ENCODE measurements at places on chromosomes 16 and 17.

DNA sequence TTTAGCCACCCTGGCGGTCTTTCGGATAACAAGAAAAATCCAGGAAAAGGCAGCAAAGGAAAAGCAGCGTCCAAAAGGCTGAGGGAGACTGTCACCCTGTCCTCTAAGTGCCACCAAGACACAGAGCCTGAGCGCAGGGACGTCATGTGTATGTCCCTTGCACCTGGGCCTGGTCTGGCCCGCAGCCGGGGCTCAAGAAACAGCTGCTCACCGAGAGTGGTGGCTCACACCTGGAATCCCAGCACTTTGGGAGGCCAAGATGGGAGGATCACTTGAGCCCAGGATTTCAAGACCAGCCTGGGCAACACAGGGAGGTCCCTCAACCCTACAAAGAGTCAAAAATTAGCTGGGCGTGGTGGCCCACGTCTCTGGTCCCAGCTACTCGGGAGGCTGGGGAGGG is 9.2 kb upstream of the MEAK7 start:
- no peak for DNase-seq

DNA sequence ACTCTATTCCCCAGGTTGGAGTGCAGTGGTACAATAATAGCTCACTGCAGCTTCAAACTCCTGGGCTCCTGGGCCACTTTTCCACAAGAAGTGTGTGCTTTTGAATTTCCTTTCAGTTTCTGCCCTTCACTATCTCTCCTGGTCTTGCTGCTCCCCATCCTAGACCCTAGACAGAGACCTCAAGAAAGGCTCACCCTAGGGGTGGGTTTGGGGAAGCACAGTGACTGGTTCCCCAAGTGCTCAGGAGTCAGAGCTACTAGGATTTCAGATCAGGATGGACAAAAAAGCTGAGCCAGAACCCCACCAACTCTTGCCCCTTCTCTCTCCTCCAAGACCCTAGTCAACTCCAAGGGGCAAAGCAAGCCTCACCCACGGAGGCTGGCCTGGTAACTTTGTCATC is 1.6 kb upstream of the SEBOX start:
- DNase-seq = no peak

DNA sequence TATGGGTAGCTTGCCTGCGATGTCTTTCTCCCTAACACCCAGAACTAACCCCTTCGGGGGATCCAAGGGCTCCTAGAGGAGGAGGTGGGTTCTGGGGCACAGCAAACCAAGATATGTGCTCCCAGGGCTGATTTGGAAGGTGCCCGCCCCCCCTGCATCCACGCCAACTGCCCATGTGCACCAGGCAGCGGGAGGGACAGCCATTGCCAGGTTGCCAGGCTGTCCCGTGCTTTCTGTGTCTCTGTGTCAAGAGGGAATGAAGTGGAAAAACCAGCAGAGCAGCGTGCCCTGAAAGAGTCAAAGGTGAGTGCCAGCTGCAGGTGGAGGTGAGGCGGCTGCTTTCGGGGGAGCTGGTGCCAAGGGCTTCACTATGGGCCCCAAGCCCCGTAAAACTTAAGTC is 6.4 kb downstream of the TEKT5 start:
- no peak for DNase-seq

DNA sequence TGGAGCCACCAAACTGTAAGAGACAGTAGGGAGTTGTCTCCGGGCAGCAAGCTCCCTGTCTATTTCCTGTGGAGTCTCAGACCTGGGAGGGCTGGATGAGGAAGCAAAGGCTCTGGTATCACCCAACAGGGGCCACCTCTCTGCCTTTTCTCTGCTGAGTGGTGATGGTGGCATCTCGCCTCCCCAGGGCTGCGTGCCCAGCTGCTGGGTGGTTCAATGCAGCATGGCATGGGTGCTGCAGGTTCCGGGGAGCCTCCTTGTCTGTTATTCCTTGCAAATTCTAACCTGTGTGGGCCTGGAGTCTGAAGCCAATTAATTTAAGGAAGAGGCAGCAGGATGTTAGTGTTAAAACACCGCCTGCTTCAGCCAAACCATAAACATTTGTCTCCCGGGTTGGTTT is 78.2 kb downstream of the CCDC182 start:
- DNase-seq = no peak

- DNase-seq = peak; percentile 13
Observed at GRCh38 chr16:74275031-74275636, 21.5 kb upstream of the PSMD7 start.

- no peak for DNase-seq
Observed at GRCh38 chr16:48180868-48181480, 25.2 kb upstream of the ABCC12 start.

GRCh38 chr17:48328457-48328856 is 101.6 kb downstream of the SKAP1 start:
- no peak for DNase-seq

GRCh38 chr17:50188921-50189549 is 12.4 kb downstream of the COL1A1 start:
- DNase-seq = no peak

DNA sequence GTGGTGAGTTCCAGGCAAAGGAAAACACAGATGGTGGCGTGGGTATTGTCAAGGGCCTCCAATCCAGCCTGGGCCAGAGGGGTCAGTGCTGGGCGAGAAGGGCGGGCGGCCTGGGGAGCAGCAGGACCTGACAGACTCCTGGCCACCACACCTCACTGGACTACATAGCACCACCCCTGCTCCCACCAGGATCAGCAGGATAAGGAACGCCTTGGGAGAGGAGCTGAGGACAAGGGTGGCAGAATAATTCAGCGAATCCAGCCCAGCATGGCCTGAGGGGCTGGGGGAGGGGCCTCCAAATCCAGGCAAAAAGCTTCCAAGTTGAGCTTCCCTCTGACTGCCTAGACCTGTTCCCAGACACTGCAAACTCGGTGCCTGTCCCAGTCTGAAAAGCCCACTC is 6.5 kb downstream of the DLX4 start:
- DNase-seq = no peak

GRCh38 chr17:75844530-75845057 is 390 bp upstream of the UNC13D start:
- DNase-seq = peak; percentile 85

DNA sequence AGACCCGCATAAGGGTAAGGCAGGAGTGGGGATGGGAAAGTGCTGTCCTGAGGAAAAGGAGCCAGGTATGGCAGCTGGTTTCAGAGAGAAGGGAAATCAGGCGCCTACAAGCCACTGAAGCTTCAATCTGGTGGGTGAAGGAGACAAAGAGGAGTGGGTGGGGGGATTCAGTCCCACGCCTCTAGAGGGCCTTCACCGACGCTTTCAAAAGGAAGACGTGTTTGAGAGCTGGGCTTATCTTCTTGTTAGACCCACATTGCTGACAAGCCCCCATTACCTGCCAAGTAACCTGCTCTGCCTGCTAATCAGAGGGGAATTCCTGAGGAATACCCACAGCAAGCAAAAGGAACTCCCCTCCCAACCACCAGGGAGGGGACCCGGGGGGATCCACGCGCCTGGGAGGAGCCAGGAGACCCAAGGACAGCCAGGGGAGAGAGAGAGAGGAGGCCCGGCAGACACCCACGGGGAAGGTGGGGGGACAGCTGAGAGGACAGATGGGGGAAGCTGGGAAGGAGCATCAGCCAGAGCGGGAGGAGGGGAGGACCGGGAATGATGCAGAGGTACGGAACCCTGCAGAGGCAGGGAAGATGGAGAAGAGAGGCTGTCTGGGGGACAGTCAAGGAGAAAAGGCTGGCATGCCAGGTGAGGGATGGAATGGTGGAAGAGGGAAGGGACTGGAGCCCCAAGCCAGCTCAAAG is 1.0 kb downstream of the MTMR4 start:
- no peak for DNase-seq

DNA sequence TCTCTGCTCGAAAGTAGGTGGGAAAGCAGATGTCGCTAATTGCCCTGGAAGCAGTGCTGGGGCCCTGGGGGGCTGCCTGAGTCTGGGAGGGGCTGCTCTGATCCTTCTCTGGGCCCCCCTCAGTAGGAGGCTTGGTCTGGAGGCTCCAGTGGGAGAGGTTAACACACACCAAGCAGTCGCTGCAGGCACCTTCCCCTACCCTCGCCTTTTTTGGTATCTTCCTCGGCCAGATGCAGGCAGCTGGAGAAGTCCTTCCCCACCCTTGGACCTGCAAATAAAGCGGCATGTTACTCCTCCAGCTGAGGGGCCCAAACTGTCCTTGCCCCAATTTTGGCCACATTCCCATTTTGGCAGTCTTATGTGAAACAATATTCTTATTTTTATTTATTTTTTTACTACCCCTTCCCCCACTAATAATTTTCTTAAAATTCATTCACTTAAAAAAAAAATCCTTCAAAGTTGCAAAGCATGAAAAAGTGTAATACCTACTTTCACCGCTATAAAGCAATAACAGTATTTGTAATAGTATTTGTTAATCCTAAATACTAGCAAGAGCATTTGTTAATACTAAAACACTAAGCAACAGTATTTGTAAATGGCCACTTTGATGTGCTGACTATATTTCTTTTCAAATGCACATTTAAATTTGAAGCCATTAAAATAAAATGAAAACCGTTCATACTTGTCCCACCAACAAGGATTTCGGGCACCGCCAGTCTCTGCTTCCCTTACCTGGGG is 15.0 kb downstream of the C16orf46 start:
- no peak for DNase-seq

GRCh38 chr16:4830408-4830807 is 16.7 kb downstream of the GLYR1 start:
- DNase-seq = no peak

DNA sequence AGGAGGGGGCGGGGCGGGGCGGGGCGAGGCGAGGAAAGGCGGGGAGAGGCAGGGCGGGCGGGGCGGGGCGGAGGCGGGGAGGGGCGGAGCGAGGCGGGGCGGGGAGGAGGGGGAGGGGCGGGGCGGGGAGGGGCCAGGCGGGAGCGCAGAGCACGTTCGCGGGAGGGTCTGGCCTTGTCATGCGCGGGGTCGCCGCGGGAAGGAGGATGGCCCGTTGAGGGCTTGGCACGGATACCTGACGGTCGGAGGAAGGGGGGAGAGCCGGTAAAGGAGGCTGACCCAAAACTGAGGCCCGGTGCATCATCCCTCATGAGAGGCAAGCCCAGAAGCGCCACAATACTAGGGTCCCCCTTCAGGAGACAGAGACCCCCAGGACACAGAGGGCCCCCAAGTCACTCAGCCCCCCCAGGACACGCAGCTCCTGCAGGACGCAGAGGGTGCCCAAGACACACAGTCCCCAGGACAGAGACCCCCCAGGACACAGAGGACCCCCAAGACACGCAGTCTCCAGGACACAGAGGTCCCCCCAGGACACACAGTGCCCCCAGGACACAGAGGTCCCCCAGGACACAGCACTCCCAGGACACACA is 593 bp upstream of the WDR45B start:
- no peak for DNase-seq

GRCh38 chr16:81522108-81522701 is 77.6 kb downstream of the CMIP start:
- peak; percentile 85 for DNase-seq

GRCh38 chr17:75722542-75723095 is 1.4 kb downstream of the ITGB4 start:
- DNase-seq = no peak

DNA sequence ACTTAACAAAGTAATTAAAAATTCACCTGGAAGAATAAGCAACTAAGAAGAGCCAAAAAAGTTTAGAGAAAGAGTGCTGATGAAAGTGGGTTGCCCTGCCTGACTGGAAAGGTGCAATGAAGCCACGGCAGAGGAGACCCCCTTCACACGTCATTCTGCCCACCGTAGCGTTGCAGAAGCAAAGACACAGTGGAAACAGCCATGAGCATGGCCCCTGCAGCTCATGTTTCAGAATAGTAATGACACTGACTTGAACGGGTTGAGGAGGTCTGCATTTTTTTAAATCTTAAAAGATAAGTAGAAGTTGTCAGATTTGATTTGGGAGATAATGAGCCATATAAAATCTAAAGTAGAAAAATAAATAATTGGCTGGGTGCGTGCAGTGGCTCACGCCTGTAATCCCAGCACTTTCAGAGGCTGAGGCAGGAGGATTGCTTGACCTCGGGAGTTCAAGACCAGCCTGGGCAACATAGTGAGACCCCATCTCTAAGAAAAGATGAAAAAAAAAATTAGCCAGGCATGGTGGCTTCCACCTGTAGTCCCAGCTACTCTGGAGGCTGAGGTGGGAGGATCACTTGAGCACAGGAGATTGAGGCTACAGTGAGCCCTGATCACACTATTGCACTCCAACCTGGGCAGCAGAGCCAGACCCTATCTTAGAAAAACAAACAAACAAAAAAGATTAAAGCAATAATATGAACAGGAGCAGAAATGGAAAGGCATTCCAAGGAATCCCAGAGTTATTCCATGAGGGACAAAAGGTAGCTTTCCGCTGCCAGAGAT is 184.6 kb downstream of the LGALS9B start:
- no peak for DNase-seq

- no peak for DNase-seq
Observed at GRCh38 chr17:2084036-2084765, 29.3 kb downstream of the HIC1 start.

DNA sequence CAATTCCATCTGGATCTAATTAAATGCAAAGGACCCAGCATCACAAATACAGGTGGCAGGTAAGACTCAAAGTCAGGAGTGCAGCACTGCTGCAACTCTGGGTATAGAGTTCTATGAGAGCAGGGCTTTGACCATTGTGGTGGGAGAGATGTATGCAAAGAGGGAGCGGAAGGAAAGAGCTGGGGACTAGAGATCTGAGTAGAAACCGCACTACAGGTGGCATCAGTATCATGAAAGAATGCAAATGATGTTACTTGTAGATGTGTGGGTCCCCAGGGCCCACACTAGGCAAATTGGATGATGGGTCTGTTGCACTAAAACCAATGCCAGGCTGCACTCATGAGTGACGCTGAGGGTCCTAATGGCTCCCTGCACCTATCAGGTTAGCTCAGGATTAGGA is 287.1 kb upstream of the ASIC2 start:
- no peak for DNase-seq

GRCh38 chr17:56740481-56740880 is 93.2 kb downstream of the C17orf67 start:
- DNase-seq = no peak

DNA sequence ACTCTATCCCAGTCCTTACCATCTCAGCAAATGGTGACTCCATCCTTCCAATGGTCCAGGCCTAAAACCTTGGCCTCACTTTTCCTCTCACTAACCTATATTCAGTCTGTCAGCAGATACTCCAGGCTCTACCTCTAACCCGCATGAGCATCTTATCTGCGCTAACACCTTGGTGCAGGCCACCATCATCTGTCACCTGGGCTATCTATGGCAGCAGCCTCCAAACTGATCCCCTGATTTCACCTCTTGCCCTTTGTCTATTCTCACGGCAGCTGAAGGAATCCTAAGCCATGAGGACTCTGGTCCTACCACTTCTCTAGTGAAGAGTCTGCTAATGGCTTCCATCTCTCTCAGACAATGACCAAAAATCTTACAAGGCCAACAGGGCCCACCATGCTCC is 57.9 kb upstream of the CCL1 start:
- no peak for DNase-seq
